NCI-H774 (cell line): ENCODE measurements at places on chromosomes 3 and 15.

- no peak for DNase-seq
These were observed 143.3 kb upstream of the SLCO3A1 start for GRCh38 chr15:91710080-91710698.

GRCh38 chr3:170204023-170204472 lies 18.2 kb upstream of the PRKCI start:
- DNase-seq = no peak

GRCh38 chr3:127984241-127984975 lies 67.8 kb upstream of the SEC61A1 start:
- no peak for DNase-seq

DNA sequence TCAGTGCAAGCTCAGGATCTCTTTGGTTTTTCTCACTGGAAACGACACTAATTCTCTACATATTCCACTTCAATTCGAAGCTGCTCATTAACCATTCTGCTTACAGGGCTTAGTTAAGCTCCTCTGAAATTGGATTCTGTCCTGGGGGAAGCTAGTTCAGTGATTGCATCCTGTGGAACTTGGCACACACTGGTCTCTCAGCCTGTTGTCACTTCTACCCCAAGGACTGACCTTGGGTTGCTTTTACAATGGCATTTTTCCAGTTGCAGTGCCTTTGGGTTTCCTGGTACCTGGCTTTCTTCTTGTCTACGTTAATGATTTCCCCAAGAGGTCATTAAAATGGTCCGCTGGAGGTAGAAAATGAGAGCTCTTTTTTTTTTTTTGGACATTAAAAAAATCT lies 33.3 kb upstream of the GABRB3 start:
- DNase-seq = no peak

- DNase-seq = no peak
These were observed 123.4 kb upstream of the MEF2A start for GRCh38 chr15:99442252-99442897.

GRCh38 chr3:12956316-12956660 lies 114.9 kb upstream of the RPL32 start:
- no peak for DNase-seq

- no peak for DNase-seq
These were observed 316.5 kb downstream of the GBE1 start for GRCh38 chr3:81444817-81445460.

- no peak for DNase-seq
These were observed 54.4 kb upstream of the HERC1 start for GRCh38 chr15:63888146-63888545.

DNA sequence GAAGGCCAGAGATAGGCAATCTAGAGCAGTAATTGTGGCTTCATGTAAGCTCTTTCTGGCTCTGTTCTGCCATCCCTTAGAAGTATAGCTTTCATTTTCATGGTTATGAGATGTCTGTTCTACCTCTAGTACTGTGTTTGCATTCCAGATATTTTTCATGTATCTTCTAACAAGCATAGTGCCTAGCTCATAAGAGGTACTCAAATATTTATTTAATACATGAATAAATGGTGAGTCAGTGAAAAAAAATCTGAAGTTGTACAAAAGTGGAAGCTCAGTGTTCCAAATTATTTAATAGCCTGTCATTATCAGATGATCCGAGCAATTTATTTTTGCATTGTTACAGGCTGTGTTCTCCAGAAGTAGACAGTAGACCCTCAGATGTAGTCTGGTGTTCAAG lies 64.3 kb downstream of the OXSM start:
- DNase-seq = no peak

- DNase-seq = no peak
These were observed 507.5 kb upstream of the NR2F2 start for GRCh38 chr15:95822961-95823360.

DNA sequence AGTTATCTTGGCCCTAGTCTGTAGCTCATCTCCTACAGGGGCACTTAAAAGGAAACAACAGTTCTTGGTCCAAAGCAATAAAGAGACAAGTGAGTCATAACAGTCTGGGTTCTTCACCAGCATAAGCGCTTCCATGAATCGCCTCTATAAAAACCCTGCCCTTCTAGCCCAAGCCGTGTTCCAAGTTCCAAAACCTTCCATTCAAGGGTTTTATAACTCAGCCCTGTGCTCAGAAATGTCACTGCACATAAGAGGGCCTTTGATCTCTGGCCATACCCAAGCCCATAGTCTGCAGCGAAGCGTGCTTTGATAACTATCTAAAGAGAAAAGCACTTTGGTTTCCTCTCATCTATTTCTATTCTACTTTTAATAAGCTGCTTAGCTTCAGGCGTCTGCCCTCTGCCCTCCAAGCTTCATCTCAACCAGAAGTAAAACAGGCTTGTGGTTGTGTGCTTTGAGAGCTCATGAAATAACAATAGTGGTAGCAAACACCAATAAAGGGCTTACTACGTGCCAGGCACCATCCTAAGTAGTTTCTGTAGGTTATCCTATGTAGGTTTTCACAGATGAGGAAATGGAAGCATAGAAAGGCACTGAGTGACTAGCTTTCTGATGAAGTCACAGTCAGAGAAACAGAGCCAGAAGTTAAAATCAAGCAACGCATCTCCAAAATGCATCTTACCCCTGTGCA lies 64.0 kb upstream of the AKAP13 start:
- DNase-seq = no peak

DNA sequence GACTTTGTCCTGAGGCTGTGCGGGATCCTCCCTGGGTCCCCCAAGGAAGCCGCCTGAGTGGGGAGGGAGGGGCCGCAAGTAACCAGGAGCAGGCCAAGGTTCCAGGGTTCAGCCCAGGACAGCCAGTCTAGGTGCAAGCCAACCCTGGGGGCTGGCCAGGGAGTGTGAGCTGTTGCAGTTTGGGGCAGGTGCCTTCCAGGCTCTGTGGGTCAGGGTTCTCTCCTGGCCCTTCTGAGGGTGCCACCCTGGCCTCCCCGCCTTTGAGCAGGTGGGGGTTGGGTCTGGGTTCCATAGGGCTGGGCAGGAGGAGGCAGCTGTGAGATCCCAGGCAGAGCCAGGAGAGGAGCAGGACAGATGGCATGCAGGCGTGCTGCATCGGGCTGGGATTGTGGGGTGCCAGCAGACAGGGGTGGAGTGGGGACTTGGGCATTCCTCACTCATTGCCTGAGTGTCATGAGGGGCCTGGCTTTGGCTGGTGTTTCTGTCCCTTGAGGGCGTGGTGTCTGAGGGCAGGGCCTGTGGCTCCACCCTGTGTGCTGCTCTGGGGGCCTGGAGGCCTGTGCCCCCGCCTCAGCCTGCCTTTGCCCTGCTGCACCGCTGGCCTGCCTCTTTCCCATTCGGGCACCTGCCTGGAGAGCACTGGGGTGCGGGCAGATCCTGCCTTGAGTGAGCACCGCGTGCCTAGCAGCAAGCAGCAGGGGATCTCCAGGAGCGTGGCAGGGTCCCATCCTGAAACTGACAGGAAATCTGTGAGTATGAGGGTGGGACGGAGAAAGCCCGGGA lies 18.4 kb downstream of the KLF13 start:
- no peak for DNase-seq

- DNase-seq = no peak
These were observed 160.9 kb upstream of the SATB1 start for GRCh38 chr3:18586076-18586475.

DNA sequence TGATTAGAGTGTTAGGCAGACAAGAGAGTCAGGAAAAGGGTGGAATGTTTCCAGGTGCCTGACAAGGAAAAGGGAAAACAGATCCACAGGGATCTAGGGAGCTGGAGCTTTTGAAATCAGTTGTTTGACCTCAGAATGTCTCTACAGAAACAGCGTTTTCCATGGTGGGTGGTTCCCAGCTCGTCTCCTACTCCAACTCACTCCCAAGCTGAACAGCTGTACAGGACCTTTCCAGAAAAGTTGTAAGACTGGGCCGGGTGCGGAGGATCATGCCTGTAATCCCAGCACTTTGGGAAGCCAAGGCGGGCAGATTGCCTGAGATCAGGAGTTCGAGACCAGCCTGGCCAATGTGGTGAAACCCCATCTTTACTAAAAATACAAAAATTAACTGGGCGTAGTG lies 55.7 kb upstream of the RYK start:
- no peak for DNase-seq
